ENCODE measurements at places on chromosomes 4 and X.

- no peak for DNase-seq
Measured at GRCh38 chr4:30191902-30192301, 528.3 kb upstream of the PCDH7 start.

- no peak for DNase-seq
Measured at GRCh38 chr4:19707876-19708275, 543.8 kb upstream of the SLIT2 start.

- DNase-seq = no peak
Measured at GRCh38 chrX:102739657-102740056, 19.1 kb downstream of the GPRASP3 start.

GRCh38 chr4:6027392-6027791, 9.2 kb upstream of the C4orf50 start:
- no peak for DNase-seq

DNA sequence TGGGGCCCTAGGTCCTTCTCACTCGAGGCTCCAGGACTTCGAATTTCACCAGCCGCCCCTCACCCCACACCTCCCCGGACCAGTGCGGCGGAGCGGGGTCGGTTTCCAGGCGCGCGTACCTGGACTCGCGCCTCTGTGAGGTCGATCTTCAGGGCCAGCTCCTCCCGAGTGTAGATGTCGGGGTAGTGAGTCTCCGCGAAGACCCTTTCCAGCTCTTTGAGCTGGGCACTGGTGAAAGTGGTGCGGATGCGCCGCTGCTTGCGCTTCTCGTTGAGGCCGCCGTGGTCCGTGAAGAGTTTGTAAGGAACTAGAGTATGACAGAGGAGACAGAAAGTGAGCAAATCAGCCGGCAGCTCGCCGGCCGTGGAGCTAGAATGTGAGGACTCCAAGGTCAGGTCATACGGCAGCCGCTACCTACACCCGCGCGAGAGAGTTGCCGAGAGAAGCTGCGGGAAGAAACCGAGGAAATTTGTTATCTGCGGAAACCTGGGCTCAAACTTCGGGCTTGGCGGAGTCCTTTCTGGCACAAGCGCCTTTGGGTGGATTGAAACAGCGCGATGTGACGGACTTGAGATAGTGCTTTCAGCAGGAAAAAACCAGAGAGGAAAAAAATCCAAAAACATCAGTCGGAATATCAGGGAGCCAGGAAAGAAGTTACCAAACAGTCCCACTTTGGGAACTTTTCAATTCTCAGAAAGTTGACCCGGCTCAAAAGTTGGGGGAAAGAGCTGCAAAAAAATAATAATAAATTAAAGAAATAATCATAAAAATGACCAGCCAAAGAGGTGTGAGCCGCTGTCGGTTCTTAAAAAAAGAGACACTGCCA, 1.1 kb downstream of the PHOX2B start:
- DNase-seq = no peak

All from activated CD8-positive, alpha-beta memory T cell treated with anti-CD3 and anti-CD28 coated beads for 1 hour (primary cell).